ENCODE measurements at places on chromosomes 12 and 14. TPM values are rescaled to one million over a fixed set of nuclear protein-coding genes. Genes with fewer than 3 reads are reported as not detected.

DNA sequence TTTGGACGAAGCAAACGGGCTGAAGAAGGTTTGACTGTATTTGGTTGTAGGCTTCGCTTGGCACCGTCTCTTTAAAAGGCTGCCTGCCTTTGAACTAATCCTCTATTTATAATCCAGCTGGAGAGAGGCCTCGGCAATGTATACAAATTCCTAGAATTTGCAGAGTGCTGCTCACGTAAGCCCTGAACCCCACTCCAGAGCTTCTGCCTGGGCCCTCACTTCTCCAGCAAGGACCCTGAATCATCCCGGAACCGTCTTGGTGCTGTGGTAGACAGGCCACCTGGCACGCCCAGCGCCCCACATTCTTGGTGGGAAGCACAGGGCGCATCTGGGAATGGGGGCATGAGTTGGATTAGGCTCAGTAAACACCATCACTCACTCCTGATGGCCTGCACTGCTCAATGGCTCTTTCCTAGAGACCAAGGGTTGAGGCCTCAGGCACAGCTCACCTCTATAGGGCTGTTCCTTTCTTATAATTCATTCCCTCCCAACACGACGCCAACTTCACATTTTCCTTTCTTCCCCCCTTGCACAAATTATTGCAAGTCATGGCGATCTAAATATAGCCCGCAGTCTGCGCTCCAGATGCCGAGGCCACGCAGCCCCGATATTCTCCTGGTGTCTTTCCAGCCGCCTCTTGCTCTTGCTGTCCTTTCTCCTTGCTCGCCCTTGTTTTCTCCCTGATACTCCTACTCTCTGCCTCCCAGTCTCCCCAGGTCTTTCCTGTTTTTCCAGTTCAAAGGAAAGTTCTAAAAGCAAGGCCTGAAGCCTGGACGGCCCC, 141.0 kb downstream of the ZFP36L1 start:
- H3K4me3 ChIP-seq, result no peak overlapping the region
- no peaks in the 10 kb centered on the region for H3K4me1 ChIP-seq
- DNase-seq, result no peak
- peak overlapping the region; percentile 53 for H3K27ac ChIP-seq
- H3K36me3 ChIP-seq, result no peaks in the 10 kb centered on the region

The MAP1LC3B2 gene
- total RNA-seq, result 3.1 TPM

The TAS2R43 gene
- 2.2 TPM for total RNA-seq

DNA sequence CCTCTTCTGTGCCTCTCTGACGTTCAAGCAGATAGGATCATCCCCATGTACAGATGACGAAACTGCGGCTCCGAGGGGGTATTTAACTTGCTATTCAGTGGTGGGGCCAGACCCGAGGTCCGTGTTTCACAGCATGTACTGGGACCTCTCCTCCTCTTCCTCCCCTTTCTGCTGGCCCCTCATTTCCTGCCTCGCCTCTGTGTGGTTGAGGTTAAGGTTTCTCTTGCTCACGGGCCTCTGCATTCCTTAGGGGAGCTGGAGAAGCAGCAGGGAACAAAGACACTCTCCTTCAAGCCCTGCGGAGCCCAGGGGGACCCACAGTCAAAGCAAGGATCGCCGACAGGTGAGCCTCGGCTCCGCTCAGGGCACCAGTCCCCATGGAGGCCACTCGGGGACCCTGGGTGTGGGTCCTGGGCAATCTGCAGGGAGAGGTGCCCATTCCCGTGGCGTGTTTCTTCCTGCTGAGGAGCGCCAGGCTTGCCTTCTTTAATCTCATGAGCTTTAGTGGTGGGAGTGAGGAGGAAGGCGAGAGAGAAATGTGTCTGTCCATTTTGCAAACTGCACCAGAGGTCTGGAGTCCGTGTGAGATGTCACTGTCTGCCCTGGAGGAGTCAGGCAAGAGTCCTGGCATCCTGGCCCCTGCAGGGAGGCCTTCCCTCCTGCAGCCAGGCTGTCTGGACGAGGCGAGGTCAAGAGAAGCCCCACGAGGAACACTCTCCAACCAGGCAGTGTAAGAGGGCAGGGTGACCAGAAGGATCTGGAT, 45.0 kb downstream of the SLC6A12 start:
- DNase-seq, result no peak
- no peaks in the 10 kb centered on the region for H3K4me1 ChIP-seq
- H3K36me3 ChIP-seq, result no peaks in the 10 kb centered on the region

- no peak within 1 kb of the TSS for H3K27ac ChIP-seq
- no peaks in the 10 kb centered on the region for H3K36me3 ChIP-seq
- no peaks in the 10 kb centered on the region for H3K27me3 ChIP-seq
- no peaks in the 10 kb centered on the region for H3K4me1 ChIP-seq
Observed at GRCh38 chr12:8065991-8066594, at the start of gene C3AR1. Gene C3AR1 (minus strand): TSS chr12:8066359. CDS start chr12:8060185, 6,174 bp downstream.

- H3K4me1 ChIP-seq, result peaks cover 5% of the 10 kb centered on the region
- H3K27ac ChIP-seq, result no peak overlapping the region
- H3K4me3 ChIP-seq, result no peak overlapping the region
- H3K36me3 ChIP-seq, result no peaks in the 10 kb centered on the region
Observed at GRCh38 chr14:61620130-61620946, 75.0 kb upstream of the HIF1A start.

DNA sequence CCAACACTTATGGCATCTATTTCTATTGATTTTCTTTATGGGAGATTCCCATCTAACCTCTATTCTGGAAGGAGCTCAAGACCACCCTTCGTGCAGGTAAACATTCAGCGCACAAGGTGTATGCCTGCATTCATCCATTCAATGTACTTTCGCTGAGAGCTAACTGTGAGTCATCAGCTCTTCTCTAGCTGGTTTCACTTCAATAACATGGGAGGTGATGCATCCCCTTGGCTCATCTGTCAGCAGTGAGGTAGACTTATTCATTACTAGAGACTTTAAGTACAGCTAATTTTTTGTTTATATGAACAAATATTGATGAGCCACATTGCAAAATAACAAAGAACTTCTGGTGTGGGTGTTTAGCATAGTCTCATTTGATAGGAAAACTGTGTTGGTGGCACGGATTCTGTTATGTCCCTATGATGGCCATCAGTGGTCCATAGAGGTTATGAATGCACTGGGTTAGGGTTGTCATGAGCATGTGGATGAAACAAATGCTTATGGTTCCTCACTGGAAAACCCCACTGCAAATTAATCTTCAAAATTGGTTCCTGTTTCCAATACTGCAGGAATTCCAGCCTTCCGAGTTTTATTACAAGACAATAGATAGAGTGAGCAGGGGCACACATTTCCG, 1151.0 kb downstream of the BCL11B start:
- DNase-seq, result no peak
- H3K27me3 ChIP-seq, result no peaks in the 10 kb centered on the region
- H3K4me3 ChIP-seq, result no peak overlapping the region
- no peak overlapping the region for H3K27ac ChIP-seq
- no peaks in the 10 kb centered on the region for H3K36me3 ChIP-seq

- H3K27ac ChIP-seq, result no peak overlapping the region
- H3K27me3 ChIP-seq, result no peaks in the 10 kb centered on the region
- H3K36me3 ChIP-seq, result no peaks in the 10 kb centered on the region
Observed at GRCh38 chr14:55279384-55279783, 8.2 kb downstream of the FBXO34 start.

The POLE2 gene
- 1.2 TPM for total RNA-seq

DNA sequence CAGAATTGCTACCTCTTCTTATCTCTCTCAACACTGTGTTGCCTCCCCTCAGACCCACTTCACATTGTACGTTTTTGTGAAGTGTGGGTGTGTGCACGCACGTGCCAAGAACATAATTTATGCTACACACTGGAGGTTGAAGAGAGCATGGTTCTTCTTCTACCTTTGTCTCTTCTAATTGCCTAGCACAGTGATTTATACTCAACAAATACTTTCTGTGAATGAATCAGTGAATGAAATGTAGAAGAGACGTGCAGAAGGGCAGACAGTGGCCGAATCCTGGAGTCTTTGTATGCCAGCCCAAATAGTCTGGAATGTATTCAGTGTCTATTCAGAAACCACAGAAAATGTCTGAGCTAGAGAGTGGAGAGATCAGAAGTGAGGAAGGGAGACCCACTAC, 4.6 kb upstream of the SAMD4A start:
- H3K27me3 ChIP-seq, result no peaks in the 10 kb centered on the region
- H3K36me3 ChIP-seq, result no peaks in the 10 kb centered on the region
- DNase-seq, result no peak
- no peaks in the 10 kb centered on the region for H3K4me1 ChIP-seq
- H3K4me3 ChIP-seq, result no peak overlapping the region

DNA sequence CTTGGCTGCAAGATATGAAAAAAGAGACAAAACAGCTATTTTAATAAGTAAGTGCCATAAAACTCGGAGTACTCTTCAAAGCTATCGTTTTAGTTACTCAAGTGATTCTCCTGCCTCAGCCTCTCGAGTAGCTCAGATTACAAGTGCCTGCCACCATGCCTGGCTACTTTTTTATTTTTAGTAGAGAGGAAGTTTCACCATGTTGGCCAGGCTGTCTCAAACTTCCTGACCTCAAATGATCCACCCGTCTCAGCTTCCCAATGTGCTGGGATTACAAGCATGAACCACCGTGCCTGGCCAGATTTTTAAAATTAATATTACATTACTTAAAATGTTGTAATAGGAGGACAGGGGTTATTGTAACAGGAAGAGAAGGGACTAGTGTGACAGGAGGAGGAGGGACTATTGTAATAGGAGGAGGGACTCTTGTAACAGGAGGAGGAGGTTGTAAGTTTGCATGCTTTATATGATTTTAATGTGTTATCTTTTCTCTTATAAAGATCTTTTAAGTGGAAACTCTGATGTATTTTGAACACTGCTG, 61.3 kb downstream of the KITLG start:
- no peaks in the 10 kb centered on the region for H3K36me3 ChIP-seq
- no peak overlapping the region for H3K4me3 ChIP-seq
- H3K27me3 ChIP-seq, result no peaks in the 10 kb centered on the region
- no peaks in the 10 kb centered on the region for H3K4me1 ChIP-seq
- no peak overlapping the region for H3K27ac ChIP-seq

- H3K36me3 ChIP-seq, result no peaks in the 10 kb centered on the region
- H3K27me3 ChIP-seq, result no peaks in the 10 kb centered on the region
- no peak overlapping the region for H3K27ac ChIP-seq
- DNase-seq, result no peak
Observed at GRCh38 chr12:41769810-41770209, 374.9 kb downstream of the GXYLT1 start.

Data from aorta (tissue), 5 donors.